ENCODE measurements at places on chromosomes 2 and 18.
A peak's percentile ranks its signal among the peaks of the same experiment; 100 is the strongest.

- DNase-seq, result no peak
Observed at GRCh38 chr18:2173486-2173885, 397.8 kb downstream of the METTL4 start.

DNA sequence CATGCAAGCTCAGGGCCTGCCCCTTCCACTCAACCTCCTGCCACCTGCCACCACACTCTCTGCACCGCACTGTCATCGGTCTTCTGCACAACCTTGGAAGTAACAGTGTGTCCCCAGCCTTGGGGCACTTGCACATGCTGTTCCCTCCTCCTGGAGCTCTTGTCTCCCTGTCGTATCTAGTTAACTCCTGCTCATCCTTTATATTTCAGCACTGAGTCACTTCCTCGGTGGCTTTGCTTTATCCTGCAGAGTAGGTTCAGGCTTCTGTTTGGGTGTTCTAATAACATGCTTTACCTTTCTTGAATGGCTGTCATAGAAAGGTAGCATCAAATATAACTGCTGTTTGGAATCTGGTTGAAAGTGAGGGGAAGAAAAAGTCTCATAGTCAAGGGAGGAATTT, 25.3 kb downstream of the PAX8 start:
- no peak for DNase-seq

DNA sequence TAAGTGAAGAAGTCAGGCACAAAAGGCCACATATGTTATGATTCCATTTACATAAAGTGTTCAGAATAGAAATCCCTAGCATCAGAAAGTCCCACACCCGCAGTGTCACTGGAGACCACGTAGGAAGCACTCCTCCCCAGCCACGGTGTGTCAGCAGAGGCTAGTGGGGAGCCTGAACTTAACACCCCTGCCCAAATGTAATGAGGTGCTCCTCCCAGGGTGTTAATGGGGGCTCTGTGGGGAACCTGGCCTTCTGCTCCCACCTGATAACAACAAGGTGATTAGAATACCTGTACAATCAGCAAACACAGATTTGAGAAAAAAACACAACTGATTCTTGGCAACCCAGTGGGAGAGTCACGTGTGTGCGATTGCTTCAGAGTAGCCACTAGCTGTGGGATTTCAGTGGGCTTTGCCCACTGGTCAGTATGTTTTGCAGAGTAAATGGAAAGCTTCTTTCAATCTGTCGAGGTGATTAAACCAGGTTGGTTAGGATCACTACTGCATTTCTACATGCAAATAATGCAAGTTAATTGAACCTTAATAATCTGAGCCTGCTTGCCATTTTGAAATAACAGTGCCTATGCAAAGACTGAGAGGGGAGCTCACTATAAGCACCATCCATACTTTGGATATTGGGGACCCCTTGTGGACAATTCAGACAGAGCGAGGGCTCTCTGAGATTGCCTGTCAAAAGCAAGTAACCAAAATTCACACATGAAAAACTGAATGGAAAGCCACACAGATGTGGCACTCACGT, 20.6 kb upstream of the ATRAID start:
- DNase-seq, result peak; percentile 42

DNA sequence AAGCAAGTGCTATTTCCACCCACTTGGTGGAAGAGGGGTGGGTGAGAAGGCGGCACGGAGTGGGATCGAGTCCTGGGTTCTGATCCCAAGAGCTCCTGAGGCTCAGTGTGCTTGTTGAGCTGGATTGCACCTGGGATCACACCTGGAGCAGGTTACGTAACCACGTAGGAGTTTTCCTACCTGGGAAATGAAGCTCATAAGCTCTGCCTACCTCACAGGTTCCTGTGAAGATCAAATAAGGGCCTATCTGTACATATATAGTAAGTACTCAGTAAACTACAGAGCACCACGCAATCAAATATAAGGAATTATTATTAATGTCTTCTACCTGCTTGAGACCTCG, 11.0 kb downstream of the NPC1 start:
- DNase-seq, result no peak

DNA sequence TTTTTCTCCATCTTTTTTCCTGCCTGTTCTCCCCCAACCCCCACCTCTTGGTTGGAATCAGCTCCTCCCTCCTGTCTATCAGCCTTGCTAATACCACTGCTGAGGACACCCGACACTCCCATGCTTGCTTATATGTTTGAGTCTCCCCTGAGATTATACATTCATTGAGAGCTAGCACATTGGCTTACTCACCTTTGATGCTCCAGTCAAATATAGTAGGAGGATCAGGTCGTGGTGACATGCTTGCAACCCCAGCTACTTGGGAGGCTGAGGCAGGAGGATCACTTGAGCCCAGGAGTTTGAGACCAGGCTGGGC, 91.5 kb upstream of the CCBE1 start:
- no peak for DNase-seq

- DNase-seq, result no peak
Observed at GRCh38 chr2:234286118-234286598, 210.7 kb downstream of the ARL4C start.

Data from central memory CD8-positive, alpha-beta T cell (primary cell).